ENCODE measurements at places on chromosomes 5 and 9.

DNA sequence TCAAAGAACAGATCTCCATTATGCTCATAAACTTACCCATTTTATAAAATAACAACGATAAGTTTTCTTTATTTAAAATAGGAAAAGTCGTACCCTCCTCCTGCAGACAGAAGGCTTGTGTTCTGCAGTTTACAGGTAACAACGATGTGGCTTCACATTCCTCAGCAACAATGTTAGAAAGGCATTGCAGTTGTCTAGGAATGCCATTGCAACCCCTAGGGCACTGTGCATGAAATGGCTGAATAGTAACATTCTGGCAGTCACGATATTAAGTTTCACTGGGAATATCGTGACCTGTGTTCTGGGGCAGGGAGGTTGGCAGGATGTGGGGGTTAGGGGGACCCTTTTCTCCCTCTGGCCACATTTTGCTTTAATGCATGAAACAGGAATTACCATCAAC, 331.9 kb downstream of the DEPDC1B start:
- no peak for DNase-seq

DNA sequence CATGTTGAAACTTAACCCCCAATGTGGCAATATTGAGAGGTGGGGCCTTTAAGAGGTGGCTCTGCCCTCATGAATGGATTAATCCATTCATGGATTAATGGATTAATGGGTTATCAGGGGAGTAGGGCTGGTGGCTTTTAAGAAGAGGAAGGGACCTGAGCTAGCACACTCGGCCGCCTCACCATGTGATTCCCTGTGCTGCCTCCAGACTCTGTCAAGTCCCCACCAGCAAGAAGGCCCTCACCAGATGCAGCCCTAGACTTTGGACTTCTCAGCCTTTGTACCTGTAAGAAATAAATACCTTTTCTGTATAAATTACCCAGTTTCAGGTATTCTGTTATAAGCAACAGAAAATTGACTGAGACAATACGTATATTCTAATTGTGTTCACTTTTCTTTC, 272.2 kb upstream of the DMRT1 start:
- DNase-seq, result no peak

GRCh38 chr5:112106878-112107277, 312.2 kb downstream of the EPB41L4A start:
- DNase-seq, result no peak

GRCh38 chr5:141849415-141850243, 28.6 kb downstream of the PCDH1 start:
- DNase-seq, result peak; percentile 98

GRCh38 chr9:103713631-103714030, 380.5 kb upstream of the SMC2 start:
- DNase-seq, result no peak

GRCh38 chr5:111830333-111830732, 73.3 kb upstream of the NREP start:
- peak; percentile 96 for DNase-seq

- DNase-seq, result no peak
Measured at GRCh38 chr5:42813533-42813932, 1.8 kb upstream of the SELENOP start.

DNA sequence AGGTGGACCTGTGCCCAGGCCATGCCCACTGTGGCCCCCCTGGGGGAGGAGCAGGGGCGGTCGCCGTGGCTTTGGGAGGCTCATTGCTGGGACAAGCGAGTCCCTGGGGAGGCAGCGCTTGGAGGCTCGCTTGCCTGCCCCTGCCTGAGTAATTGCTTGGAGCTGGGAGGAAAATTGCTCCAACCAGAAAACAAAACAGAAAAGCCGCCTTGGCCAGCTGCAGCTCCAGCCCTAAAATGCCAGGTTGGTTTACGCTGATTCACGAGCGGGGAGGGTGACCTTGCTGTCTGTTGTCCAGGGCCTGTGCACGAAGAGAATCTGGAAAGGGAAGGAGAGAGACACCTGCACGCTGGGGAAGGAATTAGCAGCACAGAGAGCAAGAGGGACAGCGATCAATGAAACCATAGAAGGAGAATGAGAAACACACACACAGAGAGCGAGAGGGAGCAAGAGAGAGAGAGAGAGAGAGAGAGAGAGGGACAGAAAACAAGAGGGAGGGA, 25.3 kb downstream of the NTNG2 start:
- DNase-seq, result no peak

DNA sequence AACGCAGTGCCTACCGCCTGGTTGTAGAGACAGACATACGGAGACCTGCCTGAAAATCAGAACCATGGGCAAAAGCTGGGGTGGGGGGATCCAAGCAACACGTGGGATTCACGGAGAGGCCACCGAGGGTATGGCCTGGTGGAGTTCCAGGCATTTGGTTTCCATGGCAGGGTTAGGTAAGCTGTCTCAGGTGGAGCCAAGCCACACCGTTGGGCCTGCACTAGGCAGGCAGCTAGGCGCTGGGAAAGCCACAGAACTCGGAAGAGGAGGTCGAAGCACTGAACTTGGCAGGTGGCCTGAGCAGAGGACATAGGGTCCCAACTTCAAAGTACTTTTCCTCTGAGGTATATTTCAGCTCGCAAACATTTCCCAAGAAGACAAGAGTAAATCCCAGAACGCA, 111.6 kb downstream of the ISL1 start:
- no peak for DNase-seq

DNA sequence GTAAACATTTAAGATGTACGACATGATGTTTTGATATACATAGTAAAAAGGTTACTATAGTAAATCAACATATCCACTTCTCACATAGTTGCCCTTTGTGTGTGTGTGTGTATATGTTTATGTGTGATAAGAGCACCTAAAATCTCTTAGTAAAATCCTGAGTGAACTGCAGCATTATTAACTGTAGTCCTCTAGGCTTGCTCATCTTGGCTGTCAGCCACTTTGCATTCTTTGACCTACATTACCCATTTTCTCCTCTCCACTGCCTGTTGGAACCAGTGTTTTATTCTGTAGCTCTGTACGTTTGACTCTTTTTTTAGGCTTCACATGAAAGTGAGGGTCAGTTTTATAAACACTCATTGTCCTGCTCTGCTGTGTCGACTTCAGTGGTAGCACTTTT, 24.4 kb downstream of the C5orf22 start:
- no peak for DNase-seq

- DNase-seq, result no peak
Measured at GRCh38 chr5:137095597-137095996, 403.5 kb downstream of the SPOCK1 start.

DNA sequence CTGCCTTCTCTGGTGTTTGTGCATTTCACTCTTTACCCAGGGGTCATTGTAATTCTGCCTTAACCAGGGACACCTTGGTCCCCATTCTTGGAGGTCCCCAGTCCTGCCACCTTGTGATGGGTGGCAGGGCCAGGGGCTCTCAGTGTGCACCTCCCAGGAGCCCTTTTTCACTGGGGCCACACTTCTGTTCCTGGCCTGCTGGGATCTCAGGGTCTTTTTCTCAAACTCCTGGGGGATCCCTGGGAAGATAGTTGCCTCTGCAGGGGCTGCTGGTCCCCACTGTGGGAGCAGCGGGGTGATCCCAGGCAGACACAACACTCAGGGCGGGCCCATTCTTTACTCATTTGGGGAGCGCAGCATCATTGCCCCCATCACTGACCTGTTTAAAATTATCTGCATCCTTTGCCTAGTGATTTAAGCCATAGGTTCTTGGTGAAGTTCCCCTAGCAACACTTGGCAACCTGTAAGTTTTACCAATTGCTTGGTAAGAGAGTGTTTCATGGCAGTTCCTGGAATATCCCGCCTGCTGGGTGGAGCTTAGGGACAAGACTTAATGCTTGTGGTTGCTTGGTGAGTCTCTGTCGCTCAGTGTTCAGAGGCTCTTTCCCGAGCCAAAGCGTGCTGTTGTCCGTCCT, 15.7 kb downstream of the PHF2 start:
- DNase-seq, result no peak

DNA sequence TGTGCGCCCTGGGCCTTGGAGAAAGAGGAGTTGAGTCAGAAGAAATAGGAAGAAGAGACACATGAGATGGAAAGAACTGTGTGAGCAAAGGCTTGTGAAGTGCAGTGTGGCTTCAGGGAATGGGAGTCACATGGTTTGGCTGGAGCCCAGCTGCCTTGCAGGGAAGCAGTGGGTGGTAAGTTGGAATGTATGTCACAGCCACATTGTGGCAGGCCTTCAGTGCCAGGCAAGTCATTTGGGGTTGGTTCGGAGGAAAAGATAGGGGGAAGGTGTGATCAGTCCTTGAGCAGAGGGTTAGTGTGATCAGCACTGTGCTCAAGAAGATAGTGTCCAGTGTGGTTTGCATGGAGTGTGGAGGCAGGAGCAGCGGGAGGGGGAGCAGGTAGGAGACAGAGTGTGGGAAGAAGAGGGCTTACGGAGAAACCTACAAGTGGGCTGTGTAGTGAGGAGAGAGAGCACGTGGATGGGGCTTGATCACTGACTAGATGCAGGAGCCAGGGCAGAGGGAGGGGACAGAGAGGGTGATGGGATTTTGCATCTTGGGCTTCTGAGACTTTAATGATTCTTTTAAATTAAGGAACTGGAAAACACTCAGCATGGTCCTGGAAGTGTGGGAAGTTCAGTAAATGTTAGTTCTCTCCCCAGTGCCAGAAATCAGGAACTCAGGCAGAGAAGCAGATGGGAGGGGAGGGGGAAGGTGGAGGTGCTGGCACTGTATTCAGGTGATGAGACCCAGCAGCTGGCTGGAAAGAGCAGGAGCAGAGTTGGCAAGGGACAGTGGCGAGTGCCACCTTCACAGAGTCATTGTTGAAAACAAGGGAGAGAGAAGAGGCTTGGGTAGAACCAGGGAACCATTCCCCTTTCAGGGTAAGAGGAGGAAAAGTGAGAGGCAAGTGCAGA, 46.6 kb downstream of the ARHGAP26 start:
- no peak for DNase-seq

DNA sequence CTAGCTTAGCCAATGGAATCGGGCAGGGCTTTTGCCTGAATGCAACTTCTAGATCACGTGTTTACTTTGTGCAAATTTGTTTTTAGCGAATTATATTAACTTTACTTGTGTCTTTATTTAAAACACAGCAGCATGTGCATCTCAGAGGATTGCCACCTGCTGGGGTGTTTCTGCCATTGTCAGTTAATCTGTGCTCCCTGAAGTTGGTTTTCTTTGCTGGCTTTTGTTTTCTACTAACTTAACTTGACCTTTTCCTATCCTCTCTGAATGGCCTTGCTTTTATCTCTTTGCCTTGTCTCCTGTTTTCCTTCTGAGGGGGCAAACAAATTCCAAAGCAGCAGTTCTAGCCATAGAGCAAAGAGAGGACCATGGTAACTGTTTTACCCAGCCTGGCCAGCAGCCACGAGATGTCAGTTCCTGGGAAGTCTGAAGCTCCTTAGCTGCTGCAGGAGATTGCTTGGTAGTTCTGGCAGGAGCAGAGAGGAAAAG, 67.6 kb downstream of the ARHGEF28 start:
- no peak for DNase-seq

GRCh38 chr5:140408750-140409241, 7.2 kb downstream of the ANKHD1 start:
- DNase-seq, result peak; percentile 37

DNA sequence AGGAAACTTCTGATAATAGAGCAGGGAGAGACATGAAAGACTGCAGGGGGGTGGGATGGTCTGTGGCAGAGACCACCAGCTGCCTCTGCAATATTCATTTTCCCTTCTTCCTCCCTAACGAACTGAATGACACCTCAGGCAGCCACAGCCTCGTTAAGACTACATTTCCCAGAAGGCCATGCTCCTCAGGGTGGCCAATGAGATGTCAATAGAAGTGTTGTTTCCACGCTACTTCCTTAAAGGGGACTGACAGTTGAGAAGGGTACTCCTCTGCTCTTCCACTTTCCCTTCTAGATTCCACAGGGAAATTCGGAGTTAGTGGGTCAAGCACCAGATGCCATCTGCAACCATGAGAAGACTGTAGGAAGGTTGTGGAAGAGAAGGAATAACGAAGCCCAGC, 52.0 kb upstream of the DAPK1 start:
- peak; percentile 39 for DNase-seq

DNA sequence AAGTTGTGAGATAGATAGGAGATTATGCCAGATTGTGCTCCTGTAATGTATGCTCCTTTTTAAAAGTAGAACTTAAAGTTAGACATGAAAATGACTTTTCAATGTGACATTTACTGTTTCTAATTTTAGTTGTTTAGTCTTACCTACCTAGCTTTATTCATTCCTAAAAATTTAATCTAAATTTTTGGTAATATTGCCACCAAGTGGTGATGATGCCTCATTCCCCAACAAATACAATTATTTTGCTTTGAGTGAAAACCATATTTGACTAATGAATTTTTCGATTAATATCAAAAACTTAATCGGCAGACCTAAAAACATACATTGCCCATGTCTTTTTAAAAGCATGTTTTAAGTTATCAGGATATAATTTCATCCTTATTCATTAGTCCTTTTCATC, 25.6 kb downstream of the PPWD1 start:
- DNase-seq, result no peak

- DNase-seq, result no peak
Measured at GRCh38 chr5:6611334-6612256, 21.2 kb downstream of the NSUN2 start.

DNA sequence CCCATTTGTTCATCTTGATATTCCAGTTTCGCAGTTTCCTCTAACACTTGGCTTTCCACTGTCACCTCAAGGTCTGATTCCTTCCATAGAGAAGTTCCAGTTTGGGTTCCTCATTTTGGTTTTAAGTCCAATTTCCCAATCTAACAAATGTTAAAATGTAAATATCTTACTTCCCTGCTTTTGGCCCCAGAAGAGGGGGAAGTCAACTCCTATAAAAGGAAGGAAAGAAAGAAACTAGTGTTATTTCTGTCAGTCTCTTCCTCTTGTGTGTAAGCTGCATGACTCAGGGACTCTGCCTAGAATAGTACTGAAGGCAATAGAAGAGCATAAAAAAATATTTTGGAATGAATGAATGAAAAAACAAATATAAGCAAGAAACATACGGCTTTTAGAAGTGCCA, 127.5 kb upstream of the CCNG1 start:
- no peak for DNase-seq

DNA sequence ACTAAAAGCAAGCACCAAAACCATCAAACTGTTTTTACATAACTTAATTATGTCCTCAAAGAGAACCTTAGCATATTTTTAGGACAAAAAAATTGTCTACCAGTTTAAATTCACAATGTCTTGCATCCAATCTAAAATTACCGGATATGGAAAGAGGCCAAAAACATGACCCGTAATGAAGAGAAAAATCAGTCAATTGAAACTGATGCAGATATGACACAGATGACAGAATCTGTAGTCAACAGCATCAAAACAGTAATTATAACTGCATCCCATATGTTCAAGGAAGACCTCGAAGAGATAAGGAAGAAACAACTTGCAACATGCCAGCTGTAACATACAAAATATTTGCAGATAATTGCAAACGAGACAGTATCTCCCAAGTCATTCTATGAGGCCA, 473.2 kb downstream of the SEMA5A start:
- DNase-seq, result no peak

Measured in RWPE1 (cell line).